ENCODE measurements at places on chromosomes 2 and 18.

GRCh38 chr2:122203523-122203922 is 448.1 kb downstream of the TSN start:
- no peak for DNase-seq

GRCh38 chr18:11260961-11261461 is 111.6 kb upstream of the PIEZO2 start:
- no peak for DNase-seq

DNA sequence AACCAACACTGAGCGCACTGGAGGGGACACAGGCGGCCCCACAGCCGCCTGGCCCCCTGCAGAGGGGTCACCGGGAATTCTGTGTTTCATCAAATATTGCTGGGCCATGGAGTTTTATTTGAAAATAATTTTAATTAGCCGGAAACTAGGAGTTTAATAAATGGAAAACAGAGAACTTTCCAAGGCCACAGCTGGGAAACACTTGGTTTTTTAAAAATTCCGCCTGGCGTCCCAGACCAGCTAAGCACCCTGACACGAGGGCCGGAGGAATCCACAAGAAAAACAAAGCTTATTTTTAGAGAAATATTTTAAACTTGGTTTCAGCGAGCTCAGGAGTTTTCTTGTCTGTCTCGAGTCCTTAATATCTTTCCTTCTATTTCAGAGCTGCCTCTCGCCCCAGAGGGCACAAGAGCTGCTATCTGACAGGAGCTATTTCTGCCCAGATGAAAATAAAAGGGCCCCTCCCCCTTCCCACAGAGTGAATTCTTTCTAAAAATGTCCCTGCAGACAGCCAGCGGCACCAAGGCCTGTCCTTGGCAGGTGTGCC is 8.2 kb downstream of the ZFP36L2 start:
- DNase-seq = peak; percentile 32

GRCh38 chr18:78833833-78834232 is 145.8 kb upstream of the SALL3 start:
- DNase-seq = no peak

DNA sequence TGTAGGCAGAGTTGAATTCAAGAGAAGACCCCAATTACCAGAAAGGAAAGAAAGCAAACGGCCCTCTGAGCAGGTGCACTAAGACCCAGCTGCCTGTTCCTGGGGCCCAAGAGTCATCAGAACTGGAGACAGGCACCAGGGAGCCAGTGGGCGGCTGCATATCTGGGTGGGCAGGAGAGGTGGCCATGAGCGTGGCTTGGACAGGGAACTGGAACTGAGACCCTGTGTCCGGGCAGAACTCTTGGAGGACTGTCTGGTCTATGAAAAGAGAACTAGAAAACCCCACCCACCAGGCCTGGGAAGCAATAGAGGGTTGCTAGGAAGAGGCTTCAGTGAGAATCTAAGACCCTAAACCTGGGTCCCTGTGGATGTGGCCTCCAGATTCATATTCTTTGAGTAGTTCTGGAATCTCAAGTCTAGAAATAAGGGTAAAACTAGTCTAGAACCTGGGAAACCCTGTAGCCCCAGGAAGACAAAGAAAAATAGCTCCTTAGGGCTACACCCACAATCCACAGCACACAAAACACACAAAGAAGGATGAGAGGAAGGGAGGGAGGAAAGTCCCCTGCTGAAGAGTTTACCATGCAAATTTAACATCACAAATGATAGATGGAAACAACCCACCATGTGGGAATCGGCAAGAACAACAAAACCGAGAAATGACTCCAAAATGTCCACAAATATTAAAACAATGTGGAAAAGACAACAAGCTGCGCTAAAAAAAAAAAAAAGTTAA is 147.0 kb downstream of the HDAC4 start:
- DNase-seq = no peak

- peak; percentile 27 for DNase-seq
Observed at GRCh38 chr2:200747668-200748618, 63.8 kb upstream of the BZW1 start.

- DNase-seq = no peak
Observed at GRCh38 chr2:200369886-200370285, 63.4 kb downstream of the SPATS2L start.

GRCh38 chr18:27556741-27557140 is 371.6 kb upstream of the CHST9 start:
- no peak for DNase-seq

GRCh38 chr2:15141211-15141610 is 419.9 kb downstream of the NBAS start:
- DNase-seq = no peak

GRCh38 chr2:160471950-160472349 is 21.7 kb downstream of the RBMS1 start:
- no peak for DNase-seq

GRCh38 chr18:48057018-48057417 is 126.6 kb upstream of the SMAD2 start:
- no peak for DNase-seq

DNA sequence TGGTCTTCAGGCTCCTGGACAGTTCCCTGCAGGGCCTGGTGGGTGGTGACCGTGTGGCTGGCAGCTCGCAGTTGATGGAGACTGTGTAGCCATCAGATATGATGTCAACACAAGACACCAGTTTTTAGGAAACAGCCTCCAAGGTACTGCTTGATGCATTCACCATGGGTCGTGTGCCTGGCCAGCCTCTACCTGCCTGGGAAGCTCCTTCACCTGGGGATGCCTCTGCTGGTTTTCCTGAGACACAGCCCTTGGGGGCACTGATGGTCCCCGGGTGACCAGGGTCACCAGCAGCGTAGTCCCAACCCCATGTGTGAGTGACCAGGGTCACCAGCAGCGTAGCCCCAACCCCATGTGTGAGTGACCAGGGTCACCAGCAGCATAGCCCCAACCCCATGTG is 33.6 kb upstream of the KCNG2 start:
- DNase-seq = no peak

- no peak for DNase-seq
Observed at GRCh38 chr2:191061381-191061980, 47.5 kb upstream of the STAT1 start.

DNA sequence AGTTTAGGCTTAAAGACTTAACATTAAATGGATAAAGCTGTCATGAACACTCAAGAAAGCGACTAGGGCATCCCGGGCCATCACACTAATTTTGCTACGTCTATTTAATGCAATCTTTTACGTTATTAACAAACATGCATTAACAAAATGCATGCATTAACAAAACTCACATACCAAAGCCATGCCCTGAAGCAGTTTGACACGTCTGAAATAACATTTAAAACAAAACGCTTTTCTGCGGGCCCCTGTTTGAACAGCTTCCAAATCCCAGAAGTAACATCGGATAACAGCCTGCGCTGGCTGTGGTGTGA is 458 bp downstream of the B4GALT6 start:
- no peak for DNase-seq

DNA sequence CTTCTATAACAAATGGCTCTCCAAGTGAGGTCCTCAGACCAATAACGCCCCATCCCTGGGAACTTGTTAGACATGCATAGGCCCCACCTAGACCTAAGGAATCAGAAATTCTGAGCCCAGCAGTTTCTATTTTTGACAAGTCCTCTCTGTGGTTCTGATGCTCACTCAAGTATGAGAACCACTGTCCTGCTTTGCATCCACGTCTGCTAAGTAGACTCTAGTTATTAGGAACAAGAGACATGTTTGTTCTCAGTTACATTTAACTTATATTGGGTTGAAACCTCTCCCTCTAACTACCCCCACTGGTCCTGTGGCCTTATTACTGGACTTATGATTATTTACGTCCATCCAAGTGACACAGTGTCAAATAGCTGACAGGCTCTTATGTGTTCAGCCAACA is 70.3 kb downstream of the TMEM17 start:
- no peak for DNase-seq
